ENCODE measurements at places on chromosomes 5 and 9.

- DNase-seq = no peak
These were observed 27.9 kb upstream of the IFNA14 start for GRCh38 chr9:21267485-21268346.

DNA sequence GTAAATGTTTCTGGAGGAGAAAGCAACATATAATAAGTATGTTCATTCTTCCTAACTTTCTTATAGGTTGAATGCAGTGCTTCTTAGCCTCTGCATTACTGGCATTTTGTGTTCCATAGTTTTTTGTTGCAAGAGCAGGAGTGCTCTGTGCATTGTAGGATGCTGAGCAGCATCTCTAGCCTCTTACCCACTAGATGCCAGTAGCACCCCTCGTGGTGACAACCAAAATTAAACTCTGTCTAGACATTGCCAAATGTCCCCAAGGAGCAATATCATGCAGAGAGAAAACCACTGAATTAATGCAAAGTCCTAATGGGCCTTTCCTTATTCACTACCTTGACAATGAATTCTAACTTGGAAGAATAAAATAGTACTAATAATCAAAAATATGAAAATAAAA, 147.0 kb downstream of the GLIS3 start:
- no peak for DNase-seq

DNA sequence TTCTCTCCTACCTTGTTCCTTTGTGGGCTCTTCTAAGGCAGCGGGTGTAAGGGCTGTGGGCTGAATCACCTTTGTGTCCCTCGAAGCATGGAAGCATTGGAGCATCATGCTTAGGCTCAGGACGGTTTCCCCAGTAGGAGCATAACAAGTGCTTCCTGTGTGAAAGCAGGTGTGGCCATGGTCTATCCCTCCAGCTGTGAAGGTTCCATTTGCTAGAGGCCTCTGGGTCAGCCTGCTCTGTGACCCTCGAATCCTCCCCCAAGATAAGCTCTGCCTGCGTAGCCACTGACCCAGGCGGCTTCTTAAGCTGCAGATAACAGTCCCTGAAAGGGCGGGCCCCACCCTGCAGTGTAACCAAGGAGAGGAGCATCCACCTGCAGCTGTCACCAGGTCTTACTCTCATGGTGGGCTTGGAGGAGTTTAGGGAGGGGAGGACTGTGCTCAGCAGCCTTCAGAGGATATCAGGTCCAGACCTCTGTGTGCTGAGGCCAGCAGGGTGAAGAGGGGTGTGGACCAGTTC, 8.4 kb upstream of the NDST1 start:
- no peak for DNase-seq

DNA sequence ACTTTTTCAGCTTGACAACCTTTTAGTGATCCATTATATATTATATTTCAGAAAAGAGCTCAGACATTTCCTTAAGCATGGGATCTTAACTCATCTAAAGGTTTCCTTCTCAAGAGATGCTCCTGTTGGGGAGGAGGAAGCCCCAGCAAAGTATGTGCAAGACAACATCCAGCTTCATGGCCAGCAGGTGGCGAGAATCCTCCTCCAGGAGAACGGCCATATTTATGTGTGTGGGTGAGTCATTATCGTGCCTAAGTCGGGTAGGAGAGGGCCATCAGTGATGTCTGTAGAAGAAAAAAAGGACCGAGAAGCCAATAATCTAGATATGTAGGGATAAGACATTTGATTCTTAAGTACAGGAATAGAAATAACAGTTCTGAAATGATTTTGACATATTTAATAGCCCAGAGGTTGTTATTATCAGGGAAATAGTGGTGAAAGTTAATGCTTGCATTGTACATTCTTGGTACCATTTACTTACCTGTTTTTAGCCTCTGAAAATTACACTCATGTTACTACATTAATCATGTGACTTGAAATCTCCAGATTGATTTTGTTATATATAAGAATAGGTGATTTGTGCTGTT, 28.2 kb downstream of the MTRR start:
- DNase-seq = peak; percentile 33

GRCh38 chr5:57987552-57987951, 472.3 kb downstream of the PLK2 start:
- DNase-seq = no peak
